Fibroblast of lung (primary cell): ENCODE measurements at places on chromosomes 4 and X.

DNA sequence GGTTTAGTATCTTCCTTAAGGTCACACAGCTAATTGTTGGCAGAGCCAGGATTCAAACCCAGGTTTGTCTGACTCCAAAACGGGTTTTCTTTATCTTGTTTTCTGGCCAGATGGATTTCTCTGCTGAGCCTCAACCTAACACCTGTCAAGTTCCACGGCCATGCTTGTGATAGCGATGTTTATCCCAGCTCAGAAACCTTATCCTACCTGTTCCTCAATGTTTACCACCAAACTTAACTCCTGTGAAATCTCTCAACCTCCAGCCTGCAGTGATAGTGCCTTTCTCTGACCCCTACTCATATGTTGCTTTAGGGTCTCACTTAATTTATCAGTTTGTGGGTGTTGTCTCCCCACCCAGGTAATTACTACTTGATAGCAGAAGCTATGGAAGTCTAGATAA lies 246.0 kb downstream of the DCTD start:
- no peak for DNase-seq

GRCh38 chr4:184751585-184751956 lies 17.7 kb upstream of the CENPU start:
- DNase-seq: no peak

DNA sequence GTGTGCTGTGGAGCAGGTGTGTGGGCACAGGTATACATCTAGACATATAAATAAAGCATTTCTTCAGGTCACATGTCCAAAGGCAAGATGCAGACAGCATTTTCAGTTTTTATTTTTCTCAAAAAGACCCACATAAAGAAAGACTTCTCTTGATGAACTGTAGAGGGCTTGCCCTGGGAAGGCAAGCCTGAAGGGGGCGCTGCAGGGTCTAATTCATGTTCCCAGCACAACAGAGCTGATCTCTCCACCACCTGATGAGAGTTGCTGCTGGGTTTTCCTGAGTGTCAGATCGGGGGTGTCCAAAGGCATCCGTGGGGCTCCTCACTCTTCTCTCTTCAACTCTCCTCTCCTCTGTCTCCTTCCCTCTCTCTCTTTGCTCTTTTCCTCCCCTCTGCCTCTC lies 26.6 kb downstream of the ADRA2C start:
- no peak for DNase-seq

- no peak for DNase-seq
Measured at GRCh38 chr4:67869580-67870190, 14.1 kb downstream of the TMPRSS11D start.

DNA sequence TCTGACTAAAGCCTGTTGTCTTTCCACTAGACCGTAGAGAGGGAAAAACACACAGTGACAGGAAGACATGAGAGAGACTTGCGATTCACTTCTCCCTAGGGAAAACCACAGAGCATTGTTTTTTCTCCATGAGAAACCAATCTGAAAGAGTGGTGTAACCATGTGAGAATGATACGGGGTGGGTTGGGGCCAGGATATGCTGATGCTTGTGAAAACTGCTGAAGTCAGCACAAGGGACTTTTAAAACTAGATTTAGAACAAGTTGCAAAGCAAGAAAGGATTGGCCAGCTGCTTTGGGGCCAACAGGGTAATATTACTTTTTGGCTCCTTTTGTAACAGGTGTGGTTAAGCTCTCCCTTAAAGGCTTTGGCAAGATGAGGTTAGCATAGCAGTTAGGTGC lies 66.1 kb downstream of the NHSL2 start:
- peak; percentile 28 for DNase-seq

DNA sequence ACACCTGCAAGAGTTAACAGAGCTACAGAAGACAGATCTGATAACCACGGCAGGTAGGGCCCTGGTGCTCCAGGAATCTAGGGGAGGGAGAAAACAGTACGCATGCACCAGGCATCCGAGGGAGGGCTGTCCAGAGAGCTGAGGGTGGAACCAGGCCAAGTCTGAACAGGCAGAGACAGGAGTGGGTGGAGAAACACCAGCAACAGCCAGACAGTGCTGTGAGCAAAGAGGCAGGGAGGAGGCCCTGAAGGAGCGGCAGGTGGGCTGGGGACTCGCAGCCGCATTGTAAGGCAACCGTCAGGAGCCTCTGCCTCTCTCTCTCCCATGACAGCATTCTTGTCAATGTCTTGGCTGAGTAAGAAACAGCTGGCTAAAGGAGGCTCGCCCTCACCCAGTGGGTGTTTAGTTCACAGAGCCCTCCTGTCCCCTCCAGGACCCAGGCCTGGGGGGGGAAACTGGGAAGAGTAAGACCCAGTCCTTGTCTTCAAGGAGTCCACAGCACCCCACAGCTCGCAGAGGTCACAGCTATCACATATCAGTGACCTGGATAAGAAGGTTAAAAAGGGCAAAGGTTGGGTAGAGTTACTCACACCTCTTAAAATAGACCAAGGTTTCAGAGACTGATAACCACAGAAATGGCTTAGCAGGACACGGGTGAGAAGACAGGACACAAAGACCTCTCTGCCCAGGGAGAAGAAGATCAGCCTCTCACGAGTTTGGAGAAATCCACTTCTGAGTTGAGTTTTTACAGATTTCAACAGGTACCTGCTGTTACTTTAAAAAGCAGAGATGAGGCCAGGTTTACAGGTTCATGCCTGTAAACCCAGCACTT lies 10.5 kb downstream of the ACSL1 start:
- DNase-seq: peak; percentile 67

DNA sequence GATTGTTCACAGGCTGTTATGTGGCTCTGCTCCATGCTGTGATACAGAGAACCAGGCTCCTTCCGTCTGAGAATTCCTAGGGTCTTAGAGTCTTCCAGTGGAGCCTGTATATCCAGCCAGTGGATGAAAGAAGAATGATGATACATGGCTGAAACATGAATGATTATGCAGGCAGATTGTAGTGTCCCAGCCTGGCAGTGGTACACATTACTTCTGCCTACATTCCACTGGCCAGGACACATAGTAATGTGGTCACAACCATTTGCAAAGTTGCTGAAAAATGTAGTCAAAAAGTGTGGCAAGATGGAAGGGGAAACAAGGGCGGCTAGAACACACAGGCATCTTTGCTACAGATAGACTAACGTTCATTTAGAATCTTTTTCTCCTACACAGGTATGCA lies 4.5 kb upstream of the GBA3 start:
- DNase-seq: no peak

- DNase-seq: no peak
Measured at GRCh38 chr4:114021451-114021850, 42.0 kb upstream of the ARSJ start.

- DNase-seq: peak; percentile 35
Measured at GRCh38 chr4:15396157-15396800, 31.6 kb upstream of the C1QTNF7 start.

DNA sequence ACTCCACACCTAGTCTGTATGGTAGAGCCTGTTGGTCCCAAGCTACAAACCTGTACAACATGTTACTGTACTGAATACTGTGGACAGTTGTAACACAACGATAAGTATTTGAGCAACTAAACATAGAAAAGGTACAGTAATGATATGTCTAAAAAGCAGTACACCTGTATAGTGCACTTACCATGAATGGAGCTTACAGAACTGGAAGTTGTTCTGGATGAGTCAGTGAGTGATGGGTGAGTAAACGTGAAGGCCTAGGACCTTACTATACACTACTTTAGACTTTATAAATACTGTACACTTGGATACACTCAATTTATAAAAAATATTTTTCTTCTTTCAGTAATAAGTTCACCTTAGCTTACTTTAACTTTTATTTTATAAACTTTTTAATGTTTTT lies 104.0 kb downstream of the TMA16 start:
- DNase-seq: no peak

DNA sequence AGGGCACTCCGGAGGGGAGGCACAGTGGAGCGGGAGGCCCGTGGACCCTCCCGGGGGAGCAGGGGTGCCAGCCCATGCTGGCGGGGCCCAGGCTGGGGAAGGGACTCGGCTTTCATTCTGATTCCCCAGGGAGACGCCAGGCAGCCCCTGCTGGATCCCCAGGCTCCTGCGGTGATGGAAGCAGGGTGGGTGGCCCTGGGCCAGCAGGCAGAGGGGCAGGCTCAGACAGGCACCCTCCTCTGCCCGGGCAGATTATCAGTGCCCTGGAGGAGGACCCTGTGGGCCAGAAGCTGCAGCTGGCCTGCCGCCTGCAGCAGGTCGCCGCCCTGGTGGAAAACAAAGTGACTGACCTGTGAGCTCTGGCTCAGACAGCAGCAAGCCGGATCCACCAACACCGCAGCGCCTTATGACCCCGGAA lies 2.1 kb upstream of the SRPK3 start:
- DNase-seq: no peak

DNA sequence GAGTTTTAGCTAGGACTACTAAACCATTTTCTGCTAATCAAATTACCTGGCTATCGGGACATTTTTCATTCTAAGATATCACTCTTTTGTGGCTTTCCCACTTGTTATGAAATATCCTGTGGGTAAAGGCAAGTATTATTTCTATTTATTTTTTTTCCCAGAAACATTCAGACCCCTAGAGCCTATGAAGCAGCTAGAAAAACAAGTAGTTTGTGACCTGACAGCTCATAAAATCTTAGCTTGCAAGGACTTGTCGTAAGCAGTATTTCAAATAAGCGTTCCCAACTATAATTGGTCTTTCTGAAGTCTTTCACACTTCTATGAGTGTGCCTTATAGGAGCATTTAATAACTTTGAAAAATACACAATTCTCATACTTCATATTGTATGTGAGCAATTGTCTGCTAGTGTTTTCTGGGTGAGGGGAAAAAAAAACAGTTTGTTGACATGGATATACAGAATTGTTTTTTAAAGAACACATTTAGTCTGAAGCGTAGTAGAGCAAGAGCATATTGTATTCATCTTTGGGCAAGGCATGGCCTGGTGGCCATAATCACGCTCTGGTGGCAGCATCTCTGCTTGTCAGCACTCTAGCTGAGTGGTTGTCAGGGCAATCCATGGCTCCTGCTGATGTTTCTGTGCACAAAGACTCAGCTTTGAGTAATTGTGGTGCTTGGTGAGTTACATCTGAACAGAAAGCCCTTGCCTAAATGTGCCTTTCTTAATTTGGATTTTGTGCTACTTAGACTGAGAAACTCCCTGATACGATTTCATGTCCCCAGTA lies 2.6 kb downstream of the MCUB start:
- DNase-seq: no peak

DNA sequence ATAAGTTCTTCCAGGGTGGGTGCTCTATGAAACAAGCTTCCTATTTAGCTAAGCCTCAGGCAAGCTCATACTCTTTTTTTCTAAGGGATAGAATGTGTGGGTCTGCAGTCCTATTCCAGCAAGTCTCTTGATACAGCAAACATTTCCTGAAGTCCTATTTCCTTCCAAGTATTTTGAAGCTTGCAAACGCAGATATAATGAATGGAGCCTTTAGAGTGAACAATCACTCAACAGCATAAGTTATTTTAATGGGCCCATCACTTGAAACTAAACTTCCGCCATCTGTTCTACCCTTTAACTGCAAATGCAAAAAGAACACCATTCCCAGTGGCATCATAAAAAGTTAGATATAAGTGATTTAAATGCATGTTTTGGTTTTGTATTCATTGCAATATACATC lies 108.3 kb upstream of the TAPT1 start:
- DNase-seq: no peak

DNA sequence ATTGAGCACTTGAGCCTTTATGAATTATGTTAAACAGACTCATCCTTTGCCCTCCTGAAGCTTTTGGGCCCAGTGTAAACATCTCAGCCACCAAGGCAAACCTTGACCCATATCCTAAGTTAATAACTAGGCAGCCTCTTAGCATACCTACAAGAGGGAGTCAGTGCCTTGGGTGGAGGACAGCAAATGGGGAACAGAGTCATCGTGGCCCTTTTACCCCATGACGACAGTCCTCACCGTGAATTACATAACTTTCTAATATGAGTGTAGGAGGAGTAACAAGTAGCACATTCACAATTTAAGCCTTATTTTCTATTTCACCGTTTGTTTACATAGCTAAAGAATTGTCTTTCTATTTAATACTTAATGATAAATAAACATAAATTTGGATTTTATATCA lies 16.8 kb downstream of the CLDN22 start:
- DNase-seq: no peak

- DNase-seq: no peak
Measured at GRCh38 chr4:148203056-148203898, 238.9 kb downstream of the NR3C2 start.

DNA sequence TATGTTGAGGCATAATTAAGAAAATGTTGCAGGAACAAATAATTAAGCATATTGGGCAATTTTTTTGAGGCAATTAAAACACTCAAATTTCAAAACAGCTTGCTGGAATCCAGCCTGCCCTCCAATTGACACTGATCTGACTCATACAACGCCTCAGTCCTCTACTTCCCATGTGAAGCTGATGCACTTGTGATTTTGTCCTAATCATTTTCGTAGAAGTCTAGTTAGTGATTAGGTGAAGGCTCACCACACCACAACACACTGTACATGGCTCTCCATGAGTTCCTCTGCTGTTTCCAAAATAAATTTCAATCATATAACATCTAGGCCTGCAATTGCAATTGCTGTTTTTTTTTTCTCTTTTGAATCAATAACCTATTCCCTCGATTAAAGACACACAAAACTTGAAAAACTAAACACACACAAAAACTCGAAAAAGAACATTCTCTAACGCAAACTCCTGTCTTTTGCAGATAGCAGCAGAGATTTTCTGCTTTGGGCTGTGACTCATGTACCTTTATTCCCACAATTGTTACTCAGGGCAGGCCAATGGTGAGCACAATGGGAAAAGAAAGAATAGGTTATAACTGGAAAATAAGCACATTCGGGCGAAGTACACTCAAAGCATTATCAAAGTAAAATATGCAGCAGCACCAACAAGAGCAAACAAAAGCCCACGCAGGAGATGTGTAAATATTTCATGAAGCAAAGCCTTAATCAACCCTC lies 1.7 kb downstream of the GPRIN3 start:
- DNase-seq: peak; percentile 31

- no peak for DNase-seq
Measured at GRCh38 chr4:18858229-18858922, 836.8 kb upstream of the LCORL start.

DNA sequence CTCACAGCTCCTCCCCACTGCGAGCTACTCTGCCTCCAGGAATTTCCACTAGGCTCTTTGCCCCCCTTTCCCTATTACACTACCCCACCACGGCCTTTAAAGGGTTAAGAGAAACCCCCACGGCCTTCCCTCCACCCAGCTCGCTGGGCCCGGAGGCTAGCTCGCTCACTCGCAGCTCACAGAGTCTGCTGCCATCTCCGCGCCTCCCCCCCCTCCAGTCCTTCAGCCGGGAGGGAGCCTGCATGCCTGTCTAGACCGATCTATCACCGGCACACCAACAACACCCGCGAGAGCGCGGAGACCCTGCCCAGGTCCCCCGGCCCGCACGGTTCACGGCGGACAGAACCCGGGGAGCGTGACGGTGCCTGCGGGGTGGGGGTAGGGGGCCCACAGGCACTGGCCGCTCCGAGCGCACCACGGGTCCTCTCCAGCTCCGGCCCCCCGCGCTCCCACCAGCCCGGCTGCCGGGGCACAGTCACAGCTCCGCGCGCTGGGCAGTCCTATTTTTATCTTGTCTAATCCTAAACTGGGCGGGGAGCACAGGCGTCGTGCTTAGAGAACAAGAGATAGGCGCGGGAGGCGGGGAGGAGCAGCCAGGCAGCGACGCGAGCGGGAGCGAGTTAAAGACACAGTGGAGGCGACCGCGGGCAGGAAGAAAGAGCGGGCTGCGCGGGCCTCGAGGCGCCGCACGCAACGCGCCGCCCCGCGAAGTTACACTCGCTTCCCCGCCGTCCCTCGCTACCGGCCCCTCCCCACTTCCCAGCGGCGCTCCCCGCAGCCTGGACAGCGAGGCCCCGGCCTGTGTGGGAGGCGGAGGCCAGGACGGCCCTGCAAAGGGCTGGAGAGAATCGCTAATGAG lies 3.5 kb downstream of the BCOR start:
- DNase-seq: peak; percentile 59

GRCh38 chrX:153829549-153829798 lies 870 bp downstream of the PDZD4 start:
- DNase-seq: no peak
